ENCODE measurements at places on chromosomes 2 and 18.

DNA sequence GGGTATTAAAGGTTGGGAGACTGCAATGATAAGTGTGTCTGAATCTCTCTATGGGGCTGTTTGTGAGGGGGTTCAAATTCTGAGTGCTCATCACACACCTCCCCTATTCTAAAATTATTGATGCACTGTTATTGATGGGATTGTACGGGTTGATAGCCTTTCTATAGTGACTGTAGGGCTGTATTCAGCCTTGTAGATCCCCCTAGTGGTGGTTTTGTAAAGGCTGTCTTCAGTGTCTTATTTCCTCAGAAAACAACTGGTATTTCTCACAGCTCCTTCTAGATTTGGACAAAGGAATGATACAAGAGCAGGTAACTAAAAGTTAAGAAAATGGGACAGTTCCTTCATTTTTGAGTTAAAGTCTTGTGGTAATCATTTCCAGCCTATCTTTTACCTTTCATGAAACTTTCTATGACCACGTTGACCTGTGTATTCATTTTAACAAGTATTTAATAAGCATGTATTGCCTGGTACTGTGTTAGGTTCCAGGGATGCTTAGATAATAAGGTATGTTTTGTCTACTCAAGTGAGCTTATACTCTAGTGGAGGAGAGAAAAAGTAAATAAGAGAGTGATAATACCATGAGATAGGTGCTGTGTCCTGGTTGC, 21.2 kb downstream of the SMAD4 start:
- DNase-seq, result peak; percentile 25

DNA sequence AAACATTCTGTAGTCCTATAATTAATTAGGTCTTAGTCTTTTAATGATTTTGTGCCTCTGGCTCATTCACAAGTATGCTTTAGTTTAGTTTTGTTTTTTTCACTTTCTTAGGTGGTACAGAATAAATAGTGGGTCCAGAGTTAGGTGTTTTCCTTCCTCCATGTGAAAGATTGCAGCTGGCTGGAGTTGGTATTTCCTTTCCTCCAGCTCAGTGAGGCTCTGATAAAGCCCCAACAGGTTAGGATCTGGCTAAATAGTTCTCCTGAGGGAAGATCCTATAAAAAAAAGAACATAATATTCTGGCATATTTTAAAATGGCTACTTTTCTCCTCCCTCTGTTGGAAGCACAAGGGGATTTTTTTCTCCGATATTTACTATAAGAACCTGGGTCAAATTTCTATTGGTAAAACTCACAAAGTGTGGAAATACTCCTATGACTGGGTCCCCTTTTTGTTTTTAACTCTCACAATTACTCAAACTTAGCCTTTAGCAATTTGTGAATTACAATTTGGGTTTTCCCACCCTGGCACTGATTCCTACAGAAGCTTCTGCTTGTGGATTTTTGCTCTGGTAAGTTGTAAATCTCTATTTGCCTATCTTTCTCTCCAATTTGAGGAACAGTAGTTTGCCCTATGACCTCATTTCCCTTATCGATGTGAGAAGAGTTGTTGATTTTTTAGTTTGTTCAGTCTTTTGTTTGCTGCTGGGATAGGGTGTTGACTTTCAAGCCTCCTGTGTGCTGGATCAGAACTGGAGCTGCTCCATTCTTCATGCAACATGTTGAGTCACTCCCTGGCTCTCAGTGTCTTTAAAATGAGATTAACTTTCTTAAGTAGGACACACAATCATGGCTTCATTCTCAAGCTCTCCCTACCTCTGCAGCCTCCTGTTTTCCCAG, 500.9 kb downstream of the RNF144A start:
- no peak for DNase-seq

- no peak for DNase-seq
Measured at GRCh38 chr2:8627019-8627691, 54.7 kb upstream of the ID2 start.

GRCh38 chr18:46163091-46163490, 58.9 kb downstream of the HAUS1 start:
- DNase-seq, result no peak

GRCh38 chr2:32683520-32684086, 55.8 kb downstream of the TTC27 start:
- DNase-seq, result no peak

GRCh38 chr2:44051593-44052347, 56.0 kb upstream of the LRPPRC start:
- no peak for DNase-seq

- DNase-seq, result no peak
Measured at GRCh38 chr2:148853458-148853857, 21.6 kb upstream of the KIF5C start.

- DNase-seq, result no peak
Measured at GRCh38 chr2:240399419-240400324, 35.8 kb upstream of the GPC1 start.

GRCh38 chr2:227447606-227448005, 24.4 kb upstream of the AGFG1 start:
- no peak for DNase-seq

- DNase-seq, result no peak
Measured at GRCh38 chr18:78607784-78608183, 371.8 kb upstream of the SALL3 start.

GRCh38 chr2:156695595-156695994, 259.4 kb downstream of the GPD2 start:
- DNase-seq, result no peak

- DNase-seq, result no peak
Measured at GRCh38 chr18:52979892-52980291, 639.9 kb downstream of the DCC start.

DNA sequence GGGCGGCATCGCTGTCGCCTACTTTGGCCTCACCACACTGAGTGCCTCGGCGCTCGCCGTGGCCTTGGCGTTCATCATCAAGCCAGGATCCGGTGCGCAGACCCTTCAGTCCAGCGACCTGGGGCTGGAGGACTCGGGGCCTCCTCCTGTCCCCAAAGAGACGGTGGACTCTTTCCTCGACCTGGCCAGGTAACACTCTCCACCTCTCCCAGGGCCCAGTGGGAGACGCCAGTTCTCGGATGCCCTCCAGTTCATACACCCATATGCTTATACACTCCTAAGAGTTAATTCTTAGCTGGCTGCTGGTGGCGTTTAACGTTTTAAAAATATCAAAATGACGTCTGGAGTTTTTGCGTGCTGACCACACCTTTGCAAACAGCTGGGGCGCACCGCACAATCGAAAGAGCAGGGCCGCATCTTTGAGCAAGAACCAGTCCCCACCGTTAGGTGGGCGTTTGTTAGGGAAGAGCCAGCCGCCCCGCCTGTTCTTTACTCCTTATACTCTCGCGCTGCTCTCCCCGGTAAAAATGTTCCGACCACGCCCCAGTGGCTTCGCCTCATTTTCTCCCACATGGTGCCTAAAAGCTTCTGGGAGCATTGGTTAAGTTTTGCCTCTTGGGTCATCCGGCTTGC, 899 bp downstream of the SLC1A4 start:
- DNase-seq, result peak; percentile 46

DNA sequence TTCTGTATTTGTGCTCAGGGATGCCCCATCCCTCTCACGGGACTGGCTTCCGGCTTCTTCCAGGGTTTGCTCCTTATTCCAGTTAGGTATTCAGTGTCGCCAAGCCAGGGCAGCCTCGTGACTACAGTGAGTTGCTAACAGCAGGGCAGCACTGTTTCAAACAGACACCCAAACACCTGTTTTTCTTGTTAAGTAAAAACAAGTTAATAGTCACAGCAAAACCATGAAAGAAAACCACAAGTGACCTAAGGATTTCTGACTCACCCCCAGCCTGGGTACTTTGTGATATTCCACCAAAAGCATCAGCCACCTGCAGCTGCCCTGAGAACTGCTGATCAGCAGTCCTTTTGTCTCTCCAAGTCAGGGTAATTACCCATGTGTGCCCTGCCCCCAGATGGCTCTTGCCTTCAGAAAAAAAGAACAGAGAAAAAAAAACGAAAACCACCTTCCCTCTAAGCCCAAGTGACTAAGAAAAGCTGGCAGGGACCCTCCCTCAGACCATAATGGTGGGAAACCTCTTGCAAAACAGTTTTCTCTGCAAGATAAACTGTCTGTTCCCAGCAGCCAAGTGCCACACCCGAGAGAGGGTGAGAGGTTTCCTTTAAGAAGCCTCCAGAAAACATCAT, 178.2 kb downstream of the ANAPC1 start:
- DNase-seq, result no peak

GRCh38 chr2:138390316-138390945, 111.1 kb upstream of the SPOPL start:
- peak; percentile 10 for DNase-seq

Measured in hindlimb muscle (tissue), 1 donor.